Right ventricle myocardium inferior (tissue), 1 donor: ENCODE measurements at places on chromosomes 4 and X.

DNA sequence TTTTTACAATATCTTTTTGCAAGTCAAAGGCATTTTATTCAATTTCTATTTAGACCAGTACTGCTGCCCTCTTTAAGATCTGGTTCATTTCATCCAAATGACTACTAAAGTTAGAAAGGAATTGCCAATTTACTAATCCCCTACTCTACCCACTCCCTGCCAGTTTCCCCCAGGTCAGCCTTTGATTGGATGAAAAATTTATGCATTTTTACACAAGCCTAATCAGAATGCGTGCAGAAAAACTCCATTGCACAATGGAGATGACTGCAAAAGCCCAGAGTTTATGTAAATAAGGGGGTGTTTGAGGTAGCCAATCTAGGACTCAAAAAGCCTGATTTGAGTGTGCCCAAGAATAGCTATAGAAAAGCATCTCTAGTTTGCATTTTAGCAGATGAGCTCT lies 310.6 kb downstream of the PABPC4L start:
- DNase-seq: no peak

- DNase-seq: no peak
These were observed 29.6 kb upstream of the RPL34 start for GRCh38 chr4:108590776-108591175.

- peak; percentile 66 for DNase-seq
These were observed 28.3 kb downstream of the FGFRL1 start for GRCh38 chr4:1039493-1040343.

- no peak for DNase-seq
These were observed 40.3 kb upstream of the TFDP3 start for GRCh38 chrX:133258481-133258880.

- DNase-seq: no peak
These were observed 115.9 kb downstream of the MAGEC2 start for GRCh38 chrX:142089193-142089592.

DNA sequence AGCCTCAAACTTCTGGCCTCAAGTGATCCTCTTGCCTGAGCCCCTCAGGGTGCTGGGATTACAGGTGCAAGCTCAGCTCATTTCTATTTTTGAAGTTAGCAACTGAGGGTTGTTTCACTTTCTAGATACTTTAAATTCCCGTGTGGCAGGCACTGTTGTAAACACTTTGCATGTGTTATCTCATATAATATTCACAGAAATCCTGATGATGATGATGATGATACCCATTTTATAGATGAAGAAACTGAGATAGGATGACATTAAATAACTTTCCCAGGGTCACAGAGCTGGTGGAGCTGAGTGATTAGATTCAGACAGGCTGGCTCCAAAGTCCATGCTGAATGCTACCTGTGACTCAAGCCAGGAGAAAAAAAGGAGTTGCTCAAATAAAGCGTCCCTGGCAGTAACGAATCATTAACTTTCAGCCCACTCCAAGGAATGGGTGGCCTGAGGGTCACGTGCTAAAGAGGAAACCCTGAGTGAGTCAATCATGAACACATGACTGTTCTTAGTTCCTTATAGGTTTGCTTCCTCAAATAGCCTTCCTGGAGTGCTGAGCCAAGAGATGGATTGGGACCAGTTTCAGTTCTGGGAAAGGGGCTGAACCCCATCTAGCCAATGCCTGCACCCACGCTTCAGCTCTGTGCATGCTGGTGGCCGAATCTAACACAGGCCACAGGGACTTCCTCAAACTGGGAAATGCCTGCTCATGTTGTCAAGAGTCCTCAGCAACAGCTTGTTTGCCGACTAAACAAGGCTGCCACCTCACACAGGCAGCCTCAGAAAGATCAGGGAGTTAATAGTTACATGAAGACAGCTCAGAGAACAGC lies 52.8 kb downstream of the RBM47 start:
- DNase-seq: peak; percentile 88

DNA sequence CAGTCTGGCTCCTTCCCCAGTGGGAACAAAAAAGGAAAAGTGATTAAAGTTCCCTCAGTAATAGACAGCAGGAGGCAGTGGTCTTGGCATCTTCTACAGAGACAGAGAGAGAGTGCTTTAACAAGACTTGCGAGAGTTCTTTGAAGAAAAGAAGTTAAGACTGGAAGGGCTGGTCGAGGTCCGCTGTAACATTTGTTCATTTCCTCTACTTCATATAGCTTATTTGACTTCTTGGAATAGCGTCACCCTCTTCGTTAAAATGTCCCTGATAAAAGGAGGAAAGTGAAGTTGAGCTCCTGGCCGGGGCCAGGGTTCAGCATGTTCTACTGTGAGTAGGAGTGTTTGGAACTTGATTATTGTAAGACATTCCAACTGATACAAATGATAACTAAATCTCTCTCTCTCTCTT lies 179.8 kb downstream of the SLIT2 start:
- DNase-seq: no peak

DNA sequence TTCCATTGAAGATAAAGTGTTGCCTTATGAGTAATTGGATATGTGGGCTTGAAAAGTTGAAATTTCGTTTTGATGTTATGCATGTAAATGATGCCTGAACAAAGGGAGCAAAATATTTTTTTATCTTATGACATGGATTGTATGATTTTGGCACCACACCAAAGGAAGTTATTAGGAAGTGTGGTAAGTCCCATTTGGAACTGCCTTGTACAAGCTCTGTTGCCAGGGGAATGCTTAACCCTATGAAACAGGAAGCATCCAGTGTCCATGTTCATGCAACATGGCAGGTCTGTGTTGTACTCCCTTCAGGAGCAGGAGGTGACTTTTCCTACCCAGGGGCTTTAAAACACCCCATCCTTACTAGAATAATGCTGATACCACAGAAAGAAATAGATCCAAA lies 13.2 kb downstream of the SMPX start:
- DNase-seq: no peak

GRCh38 chrX:71098302-71098701 lies 2.7 kb downstream of the FOXO4 start:
- DNase-seq: peak; percentile 71

- peak; percentile 43 for DNase-seq
These were observed 27.9 kb upstream of the TMSB4X start for GRCh38 chrX:12946838-12947544.

DNA sequence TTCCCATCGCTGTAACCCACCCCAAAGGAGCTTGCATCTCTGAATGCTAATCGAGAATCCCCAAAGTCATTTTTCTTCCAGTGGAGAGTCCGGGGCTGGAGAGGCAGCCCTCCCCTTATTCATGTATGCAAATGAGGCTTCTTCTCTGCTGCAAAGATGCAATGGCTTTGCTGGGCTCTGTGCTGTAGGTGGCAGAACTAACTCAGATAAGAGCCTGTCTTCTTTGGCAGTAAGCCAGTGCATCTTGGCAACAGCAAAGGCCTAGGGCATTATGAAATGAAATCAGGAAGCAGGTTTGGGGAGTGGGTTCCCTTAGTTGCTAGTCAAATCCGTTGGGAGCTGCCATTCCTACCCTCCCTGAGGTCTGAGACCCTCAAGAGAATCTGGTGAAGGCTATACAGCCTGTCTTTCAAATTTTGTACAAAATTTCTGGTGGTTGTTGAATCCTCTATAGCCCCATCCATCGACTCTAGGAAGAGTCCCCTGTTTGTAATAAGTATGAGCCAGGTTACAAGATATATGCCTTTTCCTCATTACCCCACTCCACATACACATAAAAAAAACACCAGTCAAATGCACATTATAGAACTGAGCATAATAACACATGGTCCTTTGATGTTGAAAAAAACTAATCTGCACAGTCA lies 290.6 kb upstream of the TAPT1 start:
- no peak for DNase-seq

- DNase-seq: no peak
These were observed 20.0 kb downstream of the AMOT start for GRCh38 chrX:112820364-112821268.

DNA sequence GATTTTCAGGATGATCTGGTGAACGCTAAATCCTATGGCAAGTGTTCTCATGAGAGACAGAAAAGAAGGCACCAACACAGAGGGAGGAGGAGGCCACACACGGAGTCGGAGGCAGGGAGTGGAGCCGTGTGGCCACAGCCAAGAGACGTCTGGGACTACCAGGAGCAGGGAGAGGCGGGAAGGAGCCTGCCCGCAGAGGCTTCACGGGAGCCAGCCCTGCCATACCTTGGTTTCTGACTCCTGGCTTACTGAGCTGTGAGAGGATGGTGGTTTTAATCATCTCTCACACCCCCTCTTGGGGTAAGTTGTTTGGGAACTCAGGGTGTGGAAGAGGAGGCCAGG lies 33.5 kb upstream of the GPR78 start:
- no peak for DNase-seq

- DNase-seq: no peak
These were observed 64.5 kb downstream of the STX18 start for GRCh38 chr4:4477391-4477790.

DNA sequence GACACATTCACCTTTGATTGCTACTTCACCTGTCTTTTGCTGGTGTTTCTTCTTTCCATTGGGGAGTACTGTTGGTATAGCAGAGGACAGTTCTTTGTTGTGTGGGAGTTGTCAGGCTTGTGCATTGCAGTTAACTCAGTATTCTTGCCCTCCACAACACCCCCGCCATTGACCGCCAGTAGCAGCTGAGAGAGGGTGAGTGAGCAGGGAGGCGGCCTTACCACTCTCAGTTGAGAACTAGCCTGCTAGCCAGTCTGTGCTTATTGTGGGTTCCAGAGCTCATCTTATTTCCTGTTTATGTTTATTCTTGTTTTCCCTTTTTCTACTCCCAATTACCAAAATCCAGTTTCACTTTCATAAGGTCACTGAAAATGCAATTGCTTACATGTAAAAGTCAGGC lies 52.2 kb downstream of the STIM2 start:
- DNase-seq: no peak

- DNase-seq: no peak
These were observed 24.2 kb upstream of the RASL11B start for GRCh38 chr4:52837716-52838558.

- no peak for DNase-seq
These were observed 8.9 kb upstream of the CDKL2 start for GRCh38 chr4:75639124-75639695.

GRCh38 chrX:149286940-149287349 lies 218.2 kb downstream of the IDS start:
- no peak for DNase-seq

DNA sequence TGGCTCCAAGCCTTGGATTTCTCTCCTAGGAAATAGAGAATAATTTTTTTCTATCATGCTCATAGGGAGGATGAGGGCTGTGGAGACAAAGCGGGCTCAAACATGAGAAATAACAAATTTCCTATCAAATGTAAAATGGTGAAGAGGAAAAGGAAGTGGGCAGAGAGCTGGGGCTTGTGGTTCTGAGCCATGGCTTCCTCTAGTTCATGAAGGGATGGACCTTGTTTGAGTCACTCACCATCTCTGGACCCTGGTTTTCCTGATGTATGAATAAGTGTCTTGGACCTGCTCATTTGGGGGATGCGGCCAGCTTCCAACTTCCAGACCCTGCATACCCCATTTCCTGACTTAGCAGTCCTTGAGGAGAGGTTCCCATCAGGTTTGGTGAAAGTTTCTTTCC lies 63.0 kb downstream of the MSX1 start:
- no peak for DNase-seq

GRCh38 chr4:46648088-46648744 lies 258.3 kb upstream of the GABRA2 start:
- no peak for DNase-seq

DNA sequence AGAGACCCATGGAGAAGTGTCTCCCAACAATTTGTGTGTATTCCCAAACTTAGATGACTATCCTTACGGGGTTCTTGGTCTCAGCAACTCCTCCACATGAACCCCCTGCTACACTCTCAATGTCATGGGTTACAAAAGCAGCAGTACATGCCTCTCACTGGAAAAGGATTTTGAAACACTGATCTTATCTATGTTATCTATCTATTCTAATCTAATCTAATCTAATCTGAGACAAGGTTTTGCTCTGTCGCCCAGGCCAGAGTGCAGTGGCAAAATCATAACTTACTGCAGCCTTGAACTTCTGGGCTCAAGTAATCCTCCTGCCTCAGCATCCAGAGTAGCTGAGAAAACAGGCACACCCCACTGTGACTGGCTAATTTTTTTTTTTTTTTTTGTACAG lies 19.3 kb downstream of the TSPAN5 start:
- DNase-seq: no peak

DNA sequence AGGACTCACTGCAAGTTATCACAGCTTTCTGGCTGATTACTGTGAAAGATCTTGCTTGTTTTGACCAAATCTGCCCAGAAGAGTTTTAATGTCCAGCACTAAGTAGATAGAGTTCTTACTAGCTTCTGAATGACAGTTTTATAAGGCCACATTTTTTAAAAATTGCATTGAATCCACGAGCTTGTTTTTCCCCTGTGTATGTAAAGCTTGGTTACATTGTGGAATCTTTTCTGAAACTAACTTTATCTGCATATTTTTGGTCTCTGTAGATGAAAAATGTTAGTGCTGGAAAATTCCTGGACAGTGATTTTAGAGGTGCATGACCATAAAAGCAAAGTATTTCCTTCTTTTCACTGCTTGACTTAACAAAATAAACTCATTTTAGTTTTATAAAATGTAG lies 650.3 kb upstream of the FAM241A start:
- DNase-seq: no peak

DNA sequence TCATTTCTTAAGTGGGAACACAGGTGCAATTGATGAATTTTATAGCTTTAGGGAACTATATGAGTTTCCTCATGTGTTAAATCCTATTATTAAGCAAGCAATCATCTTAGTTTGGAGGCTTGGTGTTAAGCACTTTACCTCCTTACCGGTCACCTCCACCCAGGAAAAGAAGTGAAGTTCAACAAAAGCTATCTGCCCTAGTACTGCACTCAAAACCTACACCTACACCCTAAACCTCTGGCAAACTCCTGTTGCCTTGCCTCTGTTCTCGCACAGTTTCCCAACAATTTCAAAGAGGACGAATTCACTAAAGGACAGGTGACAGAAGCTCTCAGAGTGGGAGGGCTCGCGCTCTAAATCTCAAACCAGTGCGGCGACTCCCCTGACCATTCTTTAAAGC lies 85.7 kb upstream of the TENT5D start:
- no peak for DNase-seq

GRCh38 chr4:16133406-16133805 lies 49.6 kb upstream of the PROM1 start:
- no peak for DNase-seq

DNA sequence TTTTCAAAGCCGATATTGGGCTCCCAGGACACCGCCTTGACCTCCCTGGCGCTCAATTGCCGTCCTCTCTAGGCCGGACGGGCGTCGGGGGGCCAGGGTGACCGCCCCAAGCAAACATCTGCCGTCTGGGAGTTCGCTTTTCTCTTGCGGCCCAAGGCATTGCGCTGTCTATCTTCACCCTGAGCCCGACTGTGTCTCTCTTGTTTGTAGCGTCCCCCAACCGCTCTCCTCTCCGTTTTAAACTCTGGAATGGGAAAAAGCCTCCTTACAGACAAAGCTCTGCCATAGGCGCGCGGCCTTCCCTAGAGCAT lies 551 bp upstream of the ARX start:
- no peak for DNase-seq

DNA sequence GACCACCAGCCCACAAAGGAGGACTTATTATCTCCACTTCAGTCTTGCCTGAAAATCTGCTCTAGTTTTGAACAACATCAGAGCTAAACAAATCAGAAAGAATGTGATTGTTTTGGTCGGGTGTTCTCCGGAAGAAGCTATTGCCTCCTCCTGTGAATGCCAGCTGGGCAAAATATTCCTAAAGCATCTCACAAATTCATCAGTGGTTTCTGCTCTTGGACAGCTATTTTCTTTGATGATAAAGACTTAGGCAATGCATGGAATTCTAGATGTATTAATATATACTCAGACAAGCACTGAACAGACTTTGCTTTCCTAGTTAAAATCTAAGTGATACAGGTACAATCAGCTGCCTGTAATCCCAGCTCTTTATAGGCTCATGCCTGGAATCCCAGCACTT lies 71.8 kb downstream of the ASMT start:
- DNase-seq: no peak
